ENCODE measurements at places on chromosomes 16 and 17.

GRCh38 chr17:1758807-1759206, 3.1 kb upstream of the SERPINF1 start:
- DNase-seq: no peak

- DNase-seq: no peak
Observed at GRCh38 chr17:2181897-2182448, 121.6 kb downstream of the SMG6 start.

DNA sequence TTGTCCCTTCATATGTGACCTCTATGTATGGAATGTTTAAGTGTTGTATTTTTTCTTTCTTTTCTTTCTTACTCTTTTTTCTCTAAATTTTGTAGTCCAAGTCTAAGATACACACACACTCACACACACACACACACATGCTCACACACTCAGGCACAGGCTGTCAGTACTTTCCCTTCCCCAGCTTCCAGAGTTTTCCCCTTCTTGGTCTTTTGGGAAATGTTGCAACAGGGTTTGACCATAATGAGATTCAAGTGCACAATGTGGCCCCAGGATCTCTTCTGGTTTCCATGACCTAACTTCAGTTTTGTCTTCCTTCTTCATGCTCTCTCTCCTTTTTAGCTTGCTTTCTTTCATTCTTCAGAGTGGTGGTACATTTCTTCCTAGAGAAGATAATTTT, 289.8 kb upstream of the FOXF1 start:
- DNase-seq: no peak

GRCh38 chr16:7037495-7037894, 295.1 kb upstream of the RBFOX1 start:
- no peak for DNase-seq

DNA sequence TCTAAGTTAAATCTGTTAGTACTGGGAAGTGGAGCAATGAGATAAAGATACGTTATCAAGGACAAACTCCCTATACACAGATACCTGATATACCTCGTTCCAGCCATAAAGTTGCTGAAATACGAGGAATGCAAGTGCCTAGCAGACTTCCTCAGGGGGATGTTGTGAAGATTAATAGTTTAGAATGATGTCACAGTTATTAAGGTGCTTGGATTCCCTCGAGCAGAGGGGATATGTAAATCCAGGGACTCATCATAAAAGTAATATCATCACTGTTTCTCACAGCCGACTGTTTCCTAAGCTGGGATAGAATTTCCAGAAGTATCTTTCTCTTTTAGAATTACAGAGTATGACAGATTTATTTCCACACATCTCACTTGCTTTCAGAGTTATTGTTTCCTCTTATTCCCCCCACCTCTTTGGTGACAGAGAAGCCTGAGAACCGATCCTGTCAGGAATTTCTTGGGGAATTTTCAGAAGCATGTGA, 28.4 kb upstream of the ZFHX3 start:
- DNase-seq: no peak

GRCh38 chr16:24652803-24653202, 76.6 kb upstream of the TNRC6A start:
- DNase-seq: no peak

DNA sequence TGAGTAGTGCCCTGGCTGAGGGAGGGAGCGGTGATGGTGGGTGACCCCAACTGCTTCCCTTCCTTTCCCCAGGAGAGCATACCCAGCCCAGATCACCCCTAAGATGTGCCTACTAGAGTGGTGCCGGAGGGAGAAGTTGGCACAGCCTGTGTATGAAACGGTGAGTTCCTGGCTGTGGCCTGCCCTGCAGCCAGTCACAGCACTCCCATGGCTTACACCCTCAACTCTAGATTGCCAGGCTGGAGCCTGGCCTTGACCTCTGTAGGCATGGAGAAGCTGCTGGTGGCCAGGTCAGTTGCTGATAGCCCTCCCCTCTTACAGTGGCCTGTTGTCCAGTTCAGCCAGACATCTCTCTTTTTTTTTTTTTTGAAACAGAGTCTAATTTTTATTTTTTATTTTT, 8.6 kb upstream of the NFATC3 start:
- no peak for DNase-seq

GRCh38 chr17:67659028-67659427, 58.7 kb upstream of the NOL11 start:
- DNase-seq: no peak

GRCh38 chr16:4176906-4177417, 60.7 kb upstream of the ADCY9 start:
- no peak for DNase-seq

DNA sequence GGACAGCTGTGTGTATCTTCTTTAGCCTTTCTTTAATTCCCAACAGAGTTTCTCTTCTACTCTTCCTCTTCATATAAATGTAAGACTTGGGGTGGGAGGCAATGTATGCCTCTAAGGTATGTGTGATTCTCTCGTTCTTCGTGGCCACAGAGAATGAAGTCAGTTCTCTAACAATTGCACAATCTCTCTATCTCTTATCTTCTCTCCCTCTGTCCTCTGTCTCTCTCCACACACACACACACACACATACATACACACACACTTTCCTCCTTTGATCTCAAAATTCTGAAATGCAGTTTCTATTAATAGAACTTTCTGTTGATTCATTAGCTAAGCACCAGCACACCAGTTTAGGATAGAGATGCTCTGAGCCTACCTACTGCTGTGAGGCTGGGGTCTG, 615.7 kb upstream of the SALL1 start:
- DNase-seq: no peak

DNA sequence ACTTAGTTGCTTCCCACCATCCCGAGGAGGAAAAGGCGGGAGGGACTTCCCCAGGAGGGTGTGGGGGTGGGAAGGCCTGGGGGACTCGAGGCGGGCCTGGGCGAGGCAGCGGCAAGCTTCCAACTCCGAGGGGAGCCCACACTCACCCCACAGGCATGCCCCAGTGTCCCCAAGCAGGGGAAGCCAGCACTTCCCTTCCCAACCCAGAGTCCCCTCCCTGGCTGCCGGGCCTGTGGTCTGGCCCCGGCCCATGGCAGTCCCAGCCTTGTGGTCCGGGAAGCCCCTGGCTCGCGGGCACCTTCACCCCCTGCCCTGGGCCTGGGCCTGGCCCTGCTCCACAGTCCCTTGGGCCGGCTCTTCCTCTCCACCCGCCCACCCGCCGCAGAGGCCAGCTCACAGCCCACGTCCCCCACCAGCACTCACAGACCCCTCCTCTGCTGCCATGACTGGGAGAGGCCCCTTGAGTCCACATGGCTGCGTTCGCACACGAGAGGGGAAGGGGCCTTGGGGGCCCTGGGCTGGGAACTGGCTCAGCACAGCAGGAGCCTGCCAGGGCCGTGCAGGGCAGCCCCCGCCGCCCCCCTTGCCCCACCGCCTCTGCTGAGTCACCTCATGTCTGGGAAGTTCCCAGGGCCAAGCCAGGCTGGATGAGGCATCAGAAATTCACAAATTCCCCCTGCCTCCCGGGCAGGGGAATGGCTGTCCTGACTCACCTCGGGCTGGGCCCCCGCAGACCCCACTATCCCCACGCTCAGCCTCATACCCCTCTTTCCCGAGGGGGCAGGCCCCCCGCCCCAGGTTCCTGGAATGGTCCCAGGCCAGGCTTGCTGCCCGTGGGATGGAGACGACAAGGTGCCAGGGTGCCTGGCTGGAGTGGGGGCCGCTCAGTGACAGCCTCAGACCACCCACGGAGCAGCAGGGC, 27.8 kb downstream of the BAHCC1 start:
- no peak for DNase-seq

DNA sequence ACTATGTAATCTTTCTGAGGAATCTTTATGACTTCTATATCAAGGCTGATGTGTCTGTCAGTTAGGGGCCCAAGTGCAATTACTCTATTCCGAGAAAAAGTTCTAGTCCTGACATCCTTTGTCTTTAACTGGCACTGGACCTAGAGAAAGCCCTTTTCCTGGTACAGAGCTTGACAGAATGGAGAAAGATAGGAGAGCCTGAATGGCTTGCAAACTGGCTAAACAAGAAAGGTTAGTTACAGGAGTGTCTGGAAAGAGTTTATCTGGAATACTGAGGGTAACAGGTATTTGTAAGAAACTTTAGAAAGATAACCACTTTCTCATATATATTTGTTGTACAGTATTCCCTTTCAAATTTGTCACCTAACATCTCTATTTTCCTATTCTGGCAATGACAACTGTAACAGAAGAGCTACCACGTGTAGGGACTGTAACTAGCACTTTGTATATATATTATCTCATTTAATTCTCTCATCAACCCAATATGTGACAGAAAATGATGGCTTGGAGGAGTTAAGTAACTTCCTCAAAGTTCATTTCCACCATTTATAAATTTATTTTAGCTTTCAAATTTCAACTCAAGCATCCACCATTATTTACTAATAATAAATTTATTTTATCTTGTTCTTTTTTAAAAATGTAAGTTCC, 97.4 kb upstream of the C17orf78 start:
- no peak for DNase-seq

DNA sequence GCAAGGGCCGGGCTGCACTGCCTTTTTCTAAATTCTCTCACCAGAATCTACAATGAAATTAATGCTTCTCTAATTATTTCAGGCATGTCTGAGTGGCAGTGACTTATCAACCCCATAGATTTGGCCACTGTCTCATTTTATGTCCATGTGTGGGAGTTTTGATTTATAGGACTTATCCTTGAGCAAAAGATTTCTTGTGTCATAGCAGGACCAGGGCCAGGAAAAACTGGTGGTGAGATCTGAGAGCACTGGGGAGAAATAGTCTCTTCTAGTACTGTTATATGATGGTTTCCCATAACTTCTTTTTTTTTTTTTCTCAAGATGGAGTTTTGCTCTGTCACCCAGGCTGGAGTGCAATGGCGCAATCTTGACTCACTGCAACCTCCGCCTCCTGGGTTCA, 1.5 kb upstream of the KRT23 start:
- DNase-seq: no peak

- DNase-seq: no peak
Observed at GRCh38 chr17:69250641-69251040, 22.0 kb upstream of the ABCA10 start.

DNA sequence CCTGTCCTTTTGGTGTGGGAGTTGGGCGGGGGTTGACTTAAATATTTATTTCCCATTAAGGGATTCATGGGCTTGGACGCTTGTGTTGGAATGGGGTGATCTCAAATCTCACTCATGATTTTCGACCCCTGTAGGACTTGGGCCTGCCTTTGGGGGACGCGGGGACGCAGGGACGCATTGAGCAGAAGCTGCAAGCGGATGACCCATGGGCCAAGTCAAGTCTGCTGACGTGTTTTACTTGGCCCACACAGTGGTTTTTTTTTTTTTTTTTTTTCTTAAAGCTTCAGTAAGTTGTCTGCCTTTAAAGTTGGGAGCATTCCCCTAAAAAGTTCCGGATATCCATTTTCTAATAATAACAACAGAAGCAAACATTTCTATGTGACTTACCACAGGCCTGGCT, 28.9 kb downstream of the CMIP start:
- DNase-seq: no peak

- no peak for DNase-seq
Observed at GRCh38 chr16:82631701-82632685, 5.2 kb downstream of the CDH13 start.

DNA sequence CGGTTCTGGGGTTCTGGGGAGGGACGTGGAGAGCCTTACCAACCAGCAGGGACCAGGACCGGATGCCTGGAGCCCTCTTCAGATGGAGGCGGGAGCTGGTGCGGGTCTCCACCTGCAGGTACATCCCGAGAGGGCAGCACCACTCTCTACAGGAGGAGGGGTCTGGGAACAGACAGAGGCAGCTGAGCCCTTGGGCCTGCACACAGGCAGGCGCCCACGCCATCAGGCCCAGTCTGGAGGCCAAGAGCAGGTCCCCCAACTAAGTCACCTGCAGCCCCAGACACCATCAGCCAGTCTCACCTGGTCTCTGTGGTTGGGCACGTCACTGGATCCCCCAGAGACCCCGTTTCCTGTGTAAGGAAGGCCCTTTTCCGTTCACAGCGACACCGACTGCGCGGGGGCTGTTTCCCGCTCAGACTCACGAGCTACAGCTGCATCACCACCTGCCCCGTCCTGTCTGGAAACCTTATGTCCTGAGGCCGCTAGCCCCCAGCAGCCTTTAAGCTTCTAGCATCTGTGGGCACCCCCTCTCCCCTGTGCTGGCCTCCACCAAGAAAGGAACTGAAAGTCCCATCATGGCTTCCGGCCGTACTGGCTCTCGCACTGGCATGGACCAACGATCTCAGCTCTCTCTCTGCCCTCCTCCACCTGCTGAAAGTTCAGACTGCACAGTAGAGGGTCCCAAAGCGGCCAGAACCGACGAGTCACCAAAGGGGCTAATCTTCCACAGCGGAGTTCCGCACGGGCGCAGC, 1.2 kb downstream of the CYBC1 start:
- DNase-seq: peak; percentile 49

- DNase-seq: peak; percentile 39
Observed at GRCh38 chr17:77420804-77421629, 280.2 kb downstream of the SEC14L1 start.

DNA sequence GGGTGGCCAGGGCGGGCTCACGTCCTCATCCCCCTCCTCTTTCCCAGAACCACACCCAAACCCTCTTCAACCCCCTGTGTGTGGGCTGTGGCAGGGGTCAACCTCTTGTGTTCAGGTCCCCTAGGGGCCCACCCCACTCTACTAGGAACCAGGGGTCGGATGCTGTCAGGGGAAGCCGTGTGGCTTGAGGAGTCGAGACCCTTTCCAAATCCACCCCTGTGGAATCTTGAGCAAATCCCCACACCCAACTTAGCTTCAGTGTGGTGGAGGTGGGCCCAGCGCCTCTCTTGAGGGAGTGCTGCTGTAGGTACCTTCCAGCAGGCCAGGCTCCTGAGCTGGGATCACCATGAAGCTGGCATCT, 121.5 kb downstream of the MRM1 start:
- DNase-seq: no peak

GRCh38 chr17:82160075-82160474, 52.6 kb downstream of the CCDC57 start:
- no peak for DNase-seq

DNA sequence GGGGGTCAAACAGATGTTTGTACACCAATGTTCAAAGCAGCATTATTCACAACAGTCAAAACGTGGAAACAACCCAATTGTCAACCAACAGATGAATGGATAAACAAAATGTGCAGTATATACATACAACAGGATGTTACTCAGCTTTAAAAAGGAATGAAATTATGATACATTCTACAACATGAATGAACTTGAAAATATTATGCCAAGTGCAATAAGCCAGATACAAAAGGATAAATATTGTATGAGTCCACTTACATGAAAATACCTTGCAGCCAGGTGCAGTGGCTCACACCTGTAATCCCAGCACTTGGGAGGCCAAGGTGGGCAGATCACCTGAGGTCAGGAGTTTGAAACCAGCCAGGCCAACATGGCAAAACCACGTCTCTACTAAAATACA, 39.9 kb downstream of the UBE2G1 start:
- DNase-seq: no peak

GRCh38 chr17:40501499-40501911, at the start of gene TNS4:
TNS4 (minus strand) TSS chr17:40501623; CDS start chr17:40496425, 5,198 bp downstream.
- no peak for DNase-seq

- no peak for DNase-seq
Observed at GRCh38 chr17:17139972-17140589, 66.1 kb downstream of the PLD6 start.

DNA sequence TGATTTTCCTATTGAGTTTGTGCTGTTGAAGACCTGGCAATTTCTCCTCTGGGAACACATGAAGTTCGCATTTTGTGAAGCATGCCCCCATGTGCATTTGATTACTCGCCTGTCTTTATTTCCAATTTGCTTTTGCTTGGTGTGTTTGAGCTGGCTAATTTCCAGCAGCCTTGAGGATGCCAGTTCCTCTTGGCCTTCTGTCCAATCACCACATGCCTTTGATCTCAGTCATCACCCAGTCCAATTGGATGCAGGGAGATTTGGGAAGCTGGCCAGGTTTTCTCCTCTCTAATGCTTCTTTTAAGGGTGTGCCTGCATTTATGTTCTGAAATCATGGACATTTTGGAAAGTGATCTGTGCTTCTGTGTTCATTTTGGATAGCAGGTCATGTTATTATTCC, 3.8 kb upstream of the TMEM100 start:
- no peak for DNase-seq

Data from activated CD4-positive, alpha-beta T cell treated with anti-CD3 and anti-CD28 coated beads for 1 hour (primary cell).